ENCODE measurements at places on chromosomes 6 and 20.

DNA sequence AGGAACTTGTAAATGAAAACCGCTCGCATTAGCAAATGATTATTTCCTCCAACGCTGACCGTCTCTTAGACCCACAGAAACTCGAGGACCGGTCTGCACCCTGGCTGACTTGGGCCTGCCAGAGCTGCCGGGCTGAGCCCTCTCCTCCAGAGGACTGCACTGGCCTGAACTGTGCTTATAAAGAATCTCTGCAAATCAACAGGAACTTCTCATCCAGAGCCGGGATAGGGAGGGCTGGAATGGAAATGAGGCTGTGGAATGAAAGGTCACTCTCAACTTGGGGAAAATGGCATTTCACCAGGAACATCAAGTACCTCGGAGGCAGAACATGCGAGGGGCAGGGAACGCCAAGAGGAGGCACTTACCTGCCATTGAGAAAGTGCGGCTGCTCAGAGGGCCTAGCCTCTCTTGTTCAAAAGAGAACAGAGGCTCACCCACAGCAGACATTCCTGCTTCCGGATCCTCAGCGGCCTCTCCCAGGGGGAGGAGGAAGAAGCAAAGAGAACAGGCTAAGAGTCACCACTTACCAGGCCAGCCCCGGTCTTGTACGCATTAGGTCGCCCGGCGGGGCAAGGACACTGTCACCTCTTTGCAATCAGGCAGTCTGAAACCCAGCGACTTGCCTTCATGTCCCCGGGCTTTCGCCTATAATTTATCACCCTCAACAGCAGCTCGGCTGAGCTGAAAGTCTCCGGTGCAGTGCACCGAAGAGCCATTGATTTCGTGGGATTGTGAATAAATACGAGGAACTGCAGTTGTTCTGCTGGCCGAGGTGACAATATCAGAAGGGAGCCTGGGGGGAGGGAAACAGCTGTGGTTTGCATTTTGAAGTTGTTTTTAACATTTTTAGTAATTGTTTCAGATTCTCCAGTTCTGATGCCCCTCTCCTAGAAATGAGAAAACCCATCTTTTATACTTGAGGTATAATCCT, 37.6 kb downstream of the ZMYND8 start:
- DNase-seq = peak; percentile 70

DNA sequence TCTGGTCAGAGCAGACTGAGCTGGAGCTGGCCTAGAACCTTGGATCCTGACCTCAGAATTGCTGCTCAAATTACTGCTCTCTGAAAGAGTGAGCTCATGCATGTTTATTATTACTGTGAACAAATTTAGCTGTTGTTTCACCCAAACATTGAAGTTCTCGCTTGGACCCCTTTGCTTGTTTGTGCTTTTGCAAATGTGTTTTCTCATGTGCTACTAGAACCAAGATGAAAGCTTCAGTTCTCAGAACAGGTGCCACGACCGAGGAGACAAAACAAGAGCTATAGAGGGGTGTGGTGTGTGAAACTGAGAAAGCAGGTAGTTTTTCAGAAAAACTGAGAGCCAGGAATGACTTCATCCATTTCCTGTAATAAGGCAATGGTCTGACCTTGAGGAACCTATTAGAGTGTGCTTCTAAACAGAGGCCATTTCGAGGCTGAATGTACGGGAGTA, 50.0 kb upstream of the ESR1 start:
- no peak for DNase-seq

DNA sequence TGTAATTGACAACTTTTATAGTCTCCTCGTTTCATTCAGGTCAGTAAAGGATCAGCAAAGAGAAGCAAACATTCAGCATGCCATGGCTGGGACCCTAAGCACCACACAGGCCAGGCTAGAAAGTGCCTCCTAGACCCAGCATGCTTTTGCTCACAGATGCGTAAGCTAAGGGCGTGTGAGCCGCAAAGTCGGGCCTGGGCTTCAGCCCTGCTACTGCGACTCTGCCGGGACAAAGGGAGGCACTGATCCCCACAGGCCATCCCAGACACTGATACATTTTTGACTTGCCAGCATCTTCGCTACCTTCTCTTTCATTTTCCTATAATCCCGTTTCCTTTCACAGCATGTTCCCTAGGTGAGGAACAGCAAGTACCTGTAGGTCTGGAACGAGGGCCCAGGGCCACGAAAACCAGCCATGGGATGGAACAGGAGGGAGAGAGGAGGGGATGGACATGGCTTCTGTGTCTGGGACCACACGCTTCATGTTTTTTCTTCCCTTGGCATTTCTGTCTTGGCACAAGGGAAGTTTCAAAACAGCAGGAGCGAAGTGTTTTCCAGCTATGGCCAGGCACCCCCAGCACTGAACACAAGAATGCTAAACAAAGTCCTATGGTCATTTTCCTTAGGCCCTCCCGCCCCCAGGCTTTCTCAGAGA, 42.6 kb downstream of the IRF4 start:
- DNase-seq = no peak

DNA sequence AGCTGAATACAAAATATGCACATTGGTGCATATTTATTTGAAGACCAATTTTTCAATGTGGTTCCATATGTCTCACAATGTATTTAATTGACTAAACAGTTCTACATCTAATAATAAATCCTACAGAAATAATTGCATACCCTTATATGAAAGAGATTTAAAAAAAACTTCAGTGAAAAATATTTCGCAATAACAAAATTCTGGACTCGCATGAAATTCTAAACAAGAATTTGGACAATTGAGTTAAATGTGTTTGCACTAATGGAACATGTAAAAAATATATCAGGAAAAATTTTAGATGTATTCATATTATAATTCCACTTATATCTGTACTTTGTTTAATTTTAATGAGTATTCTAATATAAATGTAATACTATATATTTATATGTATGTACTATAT, 1003.1 kb downstream of the EYS start:
- DNase-seq = no peak

DNA sequence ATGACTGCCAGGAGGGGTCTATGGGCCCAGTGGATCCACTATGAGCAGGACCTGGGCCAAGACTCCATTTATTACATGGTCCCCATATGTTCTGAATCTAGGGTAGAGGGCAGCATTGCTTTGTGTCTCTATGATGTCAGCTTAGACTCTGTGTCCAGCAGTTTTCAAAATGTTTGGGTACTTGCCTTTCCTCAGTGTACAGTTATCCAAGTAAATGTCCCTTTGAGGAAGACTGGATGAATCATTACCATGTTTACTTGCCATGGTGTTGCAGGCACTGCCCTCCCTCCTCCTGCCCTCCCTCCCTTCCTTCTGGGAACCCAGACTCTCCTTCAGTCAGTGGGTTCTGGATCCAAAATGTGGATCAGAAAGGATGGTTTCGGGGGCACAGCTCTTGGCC, 108.6 kb downstream of the NRN1 start:
- no peak for DNase-seq

DNA sequence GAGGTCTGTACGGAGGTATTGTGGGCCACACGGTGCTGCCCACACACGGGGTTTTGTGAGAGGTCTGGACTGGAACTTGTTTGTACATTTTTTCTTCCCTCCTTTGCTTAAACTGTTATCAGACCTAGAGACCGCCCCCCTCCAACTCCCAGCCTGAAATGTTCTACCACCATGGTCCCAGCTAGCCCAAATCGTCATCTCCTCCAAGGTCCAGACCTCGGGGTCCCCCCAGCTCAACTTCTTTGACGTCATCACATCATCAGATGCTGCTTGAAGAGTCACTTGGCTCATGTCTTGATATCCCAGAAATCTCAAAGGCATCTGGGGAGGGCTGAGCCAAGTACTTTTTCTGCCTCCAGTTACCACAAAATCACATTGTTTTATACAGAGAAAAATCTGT, 2.8 kb upstream of the CCDC170 start:
- no peak for DNase-seq

- DNase-seq = peak; percentile 80
These were observed at the start of gene PHF1 for GRCh38 chr6:33410711-33411631. TSS of gene PHF1 (plus strand) at chr6:33411014. CDS start at chr6:33412264, 1,250 bp downstream.

DNA sequence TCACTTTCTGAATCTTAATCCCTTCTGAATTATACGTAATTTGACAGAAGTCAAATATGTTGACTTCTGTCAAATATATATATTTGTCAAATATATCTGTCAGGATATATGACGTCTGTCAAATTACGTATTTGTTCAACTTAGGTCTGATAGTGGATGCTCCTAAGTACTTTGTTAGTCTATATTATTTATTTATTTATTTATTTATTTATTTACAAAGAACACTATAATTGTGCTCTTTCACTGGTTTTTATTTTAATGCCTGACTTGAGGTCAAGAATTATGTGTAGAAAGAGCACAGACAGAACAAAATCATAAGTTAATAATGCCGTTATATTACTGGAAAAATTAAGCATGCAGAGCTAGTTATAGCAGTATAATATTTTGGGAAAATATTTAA, 81.2 kb downstream of the UST start:
- no peak for DNase-seq

DNA sequence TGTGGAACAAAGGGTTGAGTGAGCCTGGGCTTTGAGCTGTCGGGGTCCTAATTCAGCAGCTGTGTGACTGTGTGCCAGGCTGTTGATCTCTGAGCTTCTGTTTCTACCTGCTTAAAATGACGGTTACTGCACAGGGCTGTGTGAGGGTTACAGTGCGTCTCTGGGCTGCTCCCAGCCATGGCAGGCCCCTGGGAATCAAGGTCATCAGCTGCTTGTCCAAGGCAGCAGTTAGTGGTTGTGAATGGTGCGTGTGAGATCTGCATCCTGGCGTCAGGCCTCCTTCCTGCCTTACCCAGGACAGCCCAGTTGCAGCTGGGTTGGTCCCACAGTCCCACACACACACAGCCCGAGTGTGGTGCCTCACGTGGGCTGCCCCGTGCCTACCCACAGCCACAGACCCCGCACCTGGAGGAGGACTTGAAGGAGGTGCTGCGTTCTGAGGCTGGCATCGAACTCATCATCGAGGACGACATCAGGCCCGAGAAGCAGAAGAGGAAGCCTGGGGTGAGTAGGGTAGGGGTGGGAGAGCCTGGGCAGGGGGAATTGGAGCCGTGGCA, 15.6 kb downstream of the GTSF1L start:
- DNase-seq = no peak

DNA sequence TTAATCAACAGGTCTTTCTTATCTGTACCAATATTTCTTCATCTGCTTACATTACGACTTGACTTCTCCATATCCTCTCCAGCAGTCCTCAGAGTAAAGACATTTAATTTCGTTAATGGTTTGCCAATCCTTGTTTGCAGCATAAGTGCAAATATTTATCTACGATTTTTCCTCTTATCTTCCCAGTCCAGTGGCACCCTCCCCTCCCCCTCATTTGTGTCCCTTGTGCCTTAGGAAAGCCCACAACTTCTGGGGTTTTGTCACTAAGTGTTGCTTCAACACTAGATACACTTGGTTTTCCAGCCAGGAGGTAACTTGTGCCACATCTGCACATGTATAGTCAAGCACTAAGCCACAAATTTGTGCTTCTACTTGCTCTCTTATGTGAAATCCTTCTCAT, 327.2 kb downstream of the CBLN4 start:
- DNase-seq = no peak

- no peak for DNase-seq
These were observed 98.2 kb downstream of the UTRN start for GRCh38 chr6:144383336-144383735.

GRCh38 chr6:131917318-131917717, 33.9 kb downstream of the CCN2 start:
- no peak for DNase-seq

DNA sequence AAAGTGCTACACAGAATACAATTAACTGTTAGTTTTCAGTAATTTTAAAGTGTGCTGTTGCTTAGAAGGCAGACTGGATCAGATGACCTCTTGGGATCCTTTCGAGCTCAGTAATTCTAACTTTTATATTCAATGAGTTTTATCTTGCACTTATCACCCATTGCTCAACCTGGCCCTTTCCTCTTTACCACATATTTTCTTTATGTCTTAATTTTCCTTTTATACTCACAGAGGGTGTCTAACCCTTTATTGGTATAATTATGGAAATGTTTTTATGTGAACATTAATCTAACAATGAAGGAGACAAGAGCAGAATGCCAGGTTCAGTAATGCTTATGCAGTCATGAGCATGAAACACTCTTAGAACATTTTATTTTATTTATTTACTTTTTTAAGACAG, 39.7 kb upstream of the CARMIL1 start:
- no peak for DNase-seq

DNA sequence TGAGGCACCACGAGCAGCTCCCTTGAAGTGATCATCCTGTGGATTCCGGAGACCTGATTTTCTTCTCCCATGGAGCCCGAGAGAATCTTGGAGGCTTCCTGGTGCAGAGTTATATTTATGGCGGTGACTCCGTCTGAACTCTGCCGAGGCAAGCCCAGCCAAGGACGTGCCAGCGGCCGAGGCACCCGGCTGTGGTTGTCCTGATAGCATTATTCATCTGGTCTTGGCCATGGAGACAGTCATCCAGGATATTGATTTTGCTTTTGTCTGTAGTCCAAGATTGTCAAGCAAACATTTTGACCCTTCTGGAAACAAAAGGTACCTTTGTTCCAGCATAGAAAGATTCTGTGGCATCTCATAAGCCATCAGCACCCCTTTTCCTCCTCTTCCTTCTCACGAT, 163.3 kb downstream of the SCML4 start:
- no peak for DNase-seq

DNA sequence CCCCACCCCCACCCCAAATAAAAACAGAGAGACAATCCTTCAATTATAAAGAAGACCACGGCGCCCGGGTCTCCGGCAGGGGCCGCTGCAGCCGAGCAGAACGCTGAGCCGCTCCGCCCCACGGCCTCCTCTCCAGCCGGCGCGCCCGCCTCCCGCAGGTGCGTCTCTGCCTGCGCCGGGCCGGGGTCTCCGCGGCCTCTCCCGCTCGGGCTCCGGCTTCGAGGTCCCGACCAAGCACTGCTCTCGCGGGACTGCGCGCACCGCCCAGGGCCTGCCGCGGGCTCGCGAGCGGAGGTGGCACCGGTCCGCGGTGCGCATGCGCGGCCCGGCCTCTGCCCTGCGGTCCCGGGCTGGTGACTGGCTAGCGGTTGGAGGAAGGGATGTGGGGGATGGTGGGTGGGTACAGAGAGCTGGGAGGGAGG, 241 bp upstream of the SIRT5 start:
- peak; percentile 85 for DNase-seq

DNA sequence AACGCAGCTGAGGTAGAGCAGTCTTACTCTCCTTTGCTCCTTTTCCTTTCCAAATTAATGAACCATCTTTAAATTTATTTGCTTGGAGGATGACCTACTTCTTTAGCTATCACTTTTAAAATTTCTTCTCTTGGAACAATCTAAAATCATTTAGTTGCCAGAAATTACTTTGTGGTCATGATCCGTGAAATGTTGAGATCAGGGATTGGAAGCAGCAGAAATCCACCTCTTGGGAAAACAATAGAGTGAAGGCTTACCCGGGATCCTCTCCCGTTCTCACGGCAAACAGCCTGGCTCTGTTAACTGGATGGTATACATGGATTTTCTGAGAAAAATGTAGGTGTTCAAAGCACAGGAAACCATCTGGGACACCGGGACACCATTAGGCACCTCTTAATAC, 7.7 kb downstream of the AKAP12 start:
- DNase-seq = no peak

GRCh38 chr6:39867592-39867991, 66.7 kb downstream of the MOCS1 start:
- DNase-seq = no peak
